ENCODE measurements at places on chromosomes 11 and 22.

DNA sequence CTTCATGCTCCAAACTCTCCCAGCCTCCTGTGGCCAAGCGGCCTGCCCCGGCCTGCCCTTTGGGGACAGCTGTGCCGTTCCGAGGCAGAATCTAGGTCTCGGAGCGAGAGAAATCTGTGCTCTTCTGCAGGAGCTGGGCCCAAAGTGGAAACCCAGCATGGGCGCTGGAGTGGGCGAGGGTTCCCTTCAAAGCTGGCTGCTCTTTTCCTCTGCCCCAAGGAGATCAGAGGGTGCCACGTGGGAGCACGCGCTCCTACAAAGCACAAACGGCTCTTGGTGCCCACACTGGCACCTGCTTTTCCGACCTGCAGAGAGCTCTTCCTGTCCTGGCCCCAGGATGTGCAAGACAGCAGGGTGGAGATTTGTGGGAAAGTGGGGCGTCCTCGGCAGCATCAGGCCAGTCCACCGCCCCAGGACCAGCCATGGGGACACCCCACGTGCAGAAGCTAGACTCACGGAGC lies 6.9 kb downstream of the OSBPL5 start:
- DNase-seq = no peak

- DNase-seq = no peak
These were observed 3.1 kb downstream of the TNKS1BP1 start for GRCh38 chr11:57321388-57322255.

GRCh38 chr11:95520369-95521132 lies 269.0 kb downstream of the FAM76B start:
- DNase-seq = no peak

- no peak for DNase-seq
These were observed 11.6 kb downstream of the UCP3 start for GRCh38 chr11:73997120-73997770.

- no peak for DNase-seq
These were observed 1.4 kb downstream of the ASCL2 start for GRCh38 chr11:2268729-2269600.

GRCh38 chr11:71498091-71498490 lies 29.0 kb upstream of the KRTAP5-7 start:
- no peak for DNase-seq

- no peak for DNase-seq
These were observed 4.1 kb upstream of the P2RY6 start for GRCh38 chr11:73267906-73268540.

DNA sequence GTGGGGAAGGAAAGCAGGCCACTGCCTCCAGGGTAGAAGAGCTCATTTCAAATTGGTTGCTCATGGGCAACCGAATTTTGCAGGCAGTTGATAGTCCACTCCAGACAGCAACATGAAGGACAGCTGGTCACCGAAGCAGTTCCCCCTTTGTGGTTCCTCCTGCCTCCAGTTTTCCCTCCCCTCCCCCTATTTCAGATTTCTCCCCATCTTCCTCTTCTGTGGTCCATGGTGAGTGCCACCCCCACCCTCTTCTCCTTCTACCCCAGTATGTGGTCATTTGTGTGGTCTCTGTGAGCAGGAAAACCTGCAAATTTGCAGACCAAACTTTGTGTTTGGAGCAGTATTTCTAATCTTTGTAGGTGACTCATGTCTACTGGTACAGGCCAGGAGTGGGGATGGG lies 38.2 kb upstream of the PAK1 start:
- no peak for DNase-seq

Data from NCI-H1417 treated with DMSO at 0.1 percent for 48 hours (cell line).